ENCODE measurements at places on chromosomes 2 and 18. TPM values are rescaled to one million over a fixed set of nuclear protein-coding genes. Genes with fewer than 3 reads are reported as not detected.

- no peak for DNase-seq
These were observed 232.5 kb upstream of the SPRED2 start for GRCh38 chr2:65664931-65665330.

GRCh38 chr2:197879812-197880408, 75.5 kb downstream of the PLCL1 start:
- no peak for DNase-seq

GRCh38 chr18:12840382-12840781, 43.7 kb downstream of the PTPN2 start:
- DNase-seq: no peak

DNA sequence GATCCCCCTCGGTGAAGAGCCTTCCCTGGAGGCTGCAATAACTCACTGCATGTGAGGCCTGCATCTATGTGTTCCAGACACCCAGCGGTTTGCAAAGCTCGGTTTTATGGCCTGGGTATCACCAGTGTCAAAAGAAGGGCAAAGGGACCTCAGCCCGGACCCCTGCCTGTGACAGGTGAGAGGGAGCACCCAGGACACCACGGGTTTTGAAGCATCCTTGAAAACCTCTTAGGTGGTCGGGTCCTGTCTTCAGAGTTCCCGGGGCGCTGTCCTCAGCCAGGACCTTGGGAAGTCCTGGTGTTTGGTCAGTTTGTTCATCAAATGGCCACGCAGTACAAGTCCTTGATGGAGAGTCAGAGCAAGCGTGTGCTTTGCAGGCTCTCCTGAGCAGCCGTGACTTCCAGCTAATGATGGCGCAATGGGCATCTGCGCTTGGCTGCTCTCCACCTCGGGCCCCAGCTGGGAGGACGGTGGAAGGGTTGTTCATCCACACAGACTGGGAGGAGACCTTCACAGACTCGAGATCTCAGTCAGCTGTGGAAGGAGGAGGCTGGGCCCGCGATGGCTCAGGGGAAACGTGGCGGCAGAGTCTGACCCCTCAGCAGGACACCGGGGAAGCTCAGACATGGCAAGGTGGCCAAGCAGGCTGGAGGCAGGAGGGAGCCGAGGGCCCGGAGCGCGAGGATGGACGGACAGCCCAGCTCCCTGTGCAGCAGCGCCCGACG, 113.1 kb upstream of the GPC1 start:
- no peak for DNase-seq

GRCh38 chr18:44437603-44438002, 243.1 kb upstream of the SETBP1 start:
- no peak for DNase-seq

- DNase-seq: no peak
These were observed 6.9 kb upstream of the CTIF start for GRCh38 chr18:48531908-48532307.

DNA sequence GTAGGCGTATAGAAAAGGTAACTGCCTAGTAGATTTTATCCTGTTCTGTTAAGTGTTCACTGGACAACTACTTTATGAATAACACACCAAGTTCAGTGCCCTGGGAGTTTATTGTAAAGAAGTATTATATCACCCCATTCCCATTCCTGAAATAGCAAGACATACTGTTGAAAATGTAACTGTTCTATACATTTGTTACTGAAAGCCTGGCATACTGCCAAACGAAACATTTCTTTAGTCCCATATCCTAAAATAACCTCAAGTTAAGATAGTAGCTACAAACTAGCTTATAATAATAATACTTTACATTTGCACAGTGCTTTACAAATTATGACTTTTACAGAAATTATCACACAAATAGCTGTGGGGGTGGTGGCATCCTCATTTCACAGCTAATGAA, 25.1 kb downstream of the SPDYA start:
- DNase-seq: no peak

DNA sequence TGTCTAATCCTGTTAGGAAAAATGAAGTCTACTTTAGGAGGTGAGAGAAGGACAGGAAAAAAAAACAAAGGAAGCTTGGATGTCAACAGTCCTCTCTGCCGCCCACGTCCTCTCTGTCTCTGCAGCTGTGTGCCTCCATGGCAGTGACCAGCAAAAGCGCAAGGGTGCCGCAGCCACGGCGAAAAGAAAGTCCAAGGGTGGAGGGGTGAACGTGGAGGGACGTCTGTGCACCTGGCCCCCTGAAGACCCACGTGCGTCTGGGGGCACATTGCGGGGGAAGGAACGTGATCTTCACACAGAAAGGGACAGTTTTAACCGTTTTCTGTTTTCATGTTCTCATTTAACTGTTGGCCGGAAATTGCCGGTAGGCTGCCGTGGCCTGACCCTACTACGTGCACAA, 152.7 kb downstream of the MBP start:
- no peak for DNase-seq

GRCh38 chr18:56100090-56100722, 512.2 kb upstream of the TCF4 start:
- DNase-seq: no peak

GRCh38 chr18:29840089-29840488, 1202.5 kb downstream of the DSC3 start:
- DNase-seq: no peak

DNA sequence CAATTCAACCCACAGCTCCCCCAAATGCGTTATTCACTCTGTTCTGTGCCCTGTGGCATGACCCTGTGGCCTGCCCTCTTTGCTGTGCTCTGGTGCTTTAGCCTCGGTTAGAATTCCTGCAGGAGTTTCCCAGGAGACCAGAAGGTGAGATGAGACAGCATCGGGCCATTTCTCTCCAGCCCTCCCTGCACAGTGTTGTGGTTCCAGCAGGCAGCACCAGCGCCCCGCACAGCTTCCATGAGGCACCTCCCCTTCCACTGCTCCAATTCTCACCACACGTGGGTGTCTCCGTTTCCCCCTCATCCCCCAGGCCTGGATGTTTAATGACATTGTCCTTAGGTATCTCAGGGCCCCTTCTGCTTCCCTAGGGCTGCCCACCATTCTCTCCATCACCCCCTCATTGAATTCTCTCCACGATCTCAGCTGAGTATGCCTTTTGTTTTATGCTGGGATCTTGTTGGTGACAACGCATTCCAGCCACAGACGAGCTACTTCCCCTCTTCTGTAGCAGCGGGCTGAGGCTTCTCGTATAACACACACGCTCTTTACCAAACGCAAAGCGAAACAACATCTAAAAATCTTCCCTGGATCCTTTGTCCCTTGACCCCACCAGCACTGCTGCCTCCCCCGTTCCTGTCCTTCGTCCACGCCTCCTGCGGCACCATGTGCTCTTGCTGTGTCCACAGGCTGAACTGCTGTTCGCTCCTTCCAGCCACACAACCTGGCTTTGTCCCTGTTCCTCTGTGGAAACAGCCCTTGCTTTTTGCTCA, 35.1 kb downstream of the ACKR3 start:
- no peak for DNase-seq

- DNase-seq: no peak
These were observed 346.7 kb downstream of the SS18 start for GRCh38 chr18:25743646-25744151.

DNA sequence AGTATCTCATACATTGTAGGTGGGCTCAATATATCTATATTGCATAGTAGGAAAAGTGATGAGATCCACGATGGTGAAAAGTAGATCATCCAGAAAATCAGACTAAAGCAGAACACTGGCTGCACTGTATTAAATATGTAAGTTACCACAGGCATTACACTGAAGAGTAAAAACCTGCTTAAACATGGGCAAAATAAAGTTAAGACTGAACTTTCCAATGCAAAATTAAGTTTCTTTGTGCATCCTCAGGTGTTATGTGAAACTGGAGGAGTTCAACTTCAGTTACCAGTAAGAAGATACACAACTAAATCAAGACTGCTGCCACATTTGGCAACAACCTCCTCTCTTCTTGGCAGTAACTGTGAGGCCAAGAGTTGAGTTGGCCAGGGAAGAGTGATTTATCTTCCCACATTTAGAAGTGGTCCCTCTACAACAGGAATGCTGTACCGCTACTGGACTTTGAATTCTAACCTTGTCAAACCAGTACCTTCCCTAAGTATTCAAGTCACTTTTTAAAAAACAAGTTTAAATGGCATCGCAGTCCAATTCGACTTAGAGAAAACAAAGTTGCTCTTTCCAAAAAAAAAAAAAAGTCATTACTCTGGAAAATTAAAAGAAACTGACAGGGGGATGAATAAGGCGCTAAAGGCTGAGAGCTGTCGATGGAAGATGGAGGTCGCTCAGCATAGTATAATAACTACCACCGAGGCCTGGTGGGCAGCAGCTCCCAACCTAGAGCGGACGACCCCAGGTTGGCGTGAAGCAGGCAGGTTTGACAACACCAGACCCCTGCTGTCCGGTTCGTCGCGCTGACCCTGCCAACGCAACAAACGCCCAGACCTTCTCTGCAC, 1.1 kb downstream of the MAP4K3 start:
- DNase-seq: no peak

GRCh38 chr2:134310107-134311079, 56.5 kb downstream of the MGAT5 start:
- DNase-seq: no peak

DNA sequence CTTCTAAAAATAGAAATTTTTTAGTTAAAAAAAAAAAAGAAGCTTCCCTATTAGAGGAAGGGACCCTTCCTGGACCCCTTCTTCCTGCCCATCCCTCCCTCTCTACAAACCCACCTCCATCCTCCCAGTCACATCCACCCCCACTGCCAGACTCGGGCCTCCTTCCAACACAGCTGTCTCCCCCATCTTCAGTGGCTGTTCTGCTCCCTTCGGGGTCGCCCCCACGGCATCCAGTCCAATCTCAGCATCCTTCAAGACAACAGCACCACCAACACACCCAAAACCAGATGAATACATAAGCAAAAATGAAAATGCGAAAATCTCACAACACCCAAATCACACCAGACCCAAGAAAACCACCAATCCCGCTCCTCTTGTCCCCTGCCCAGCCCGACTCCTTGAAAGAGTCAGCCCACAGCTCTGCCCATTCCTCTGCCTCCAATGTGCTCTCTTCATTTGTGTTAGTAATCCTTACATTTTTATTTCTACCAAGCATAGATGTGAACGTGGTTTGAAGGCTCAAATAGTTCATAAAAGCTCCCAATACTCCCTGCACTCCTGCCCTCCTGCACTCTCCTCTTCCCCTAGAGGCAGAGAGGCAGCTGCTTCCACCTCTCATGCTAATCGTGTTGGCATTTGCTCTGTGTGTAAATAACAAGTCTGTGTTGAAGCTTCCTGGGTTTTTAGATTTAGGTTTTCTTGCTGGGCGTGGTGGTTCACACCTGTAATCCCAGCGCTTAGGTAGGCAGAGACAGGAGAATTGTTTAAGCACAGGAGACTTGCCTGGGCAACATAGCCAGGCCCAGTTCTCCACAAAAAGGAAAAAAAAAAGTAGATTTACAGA, 37.0 kb downstream of the MAL start:
- no peak for DNase-seq

DNA sequence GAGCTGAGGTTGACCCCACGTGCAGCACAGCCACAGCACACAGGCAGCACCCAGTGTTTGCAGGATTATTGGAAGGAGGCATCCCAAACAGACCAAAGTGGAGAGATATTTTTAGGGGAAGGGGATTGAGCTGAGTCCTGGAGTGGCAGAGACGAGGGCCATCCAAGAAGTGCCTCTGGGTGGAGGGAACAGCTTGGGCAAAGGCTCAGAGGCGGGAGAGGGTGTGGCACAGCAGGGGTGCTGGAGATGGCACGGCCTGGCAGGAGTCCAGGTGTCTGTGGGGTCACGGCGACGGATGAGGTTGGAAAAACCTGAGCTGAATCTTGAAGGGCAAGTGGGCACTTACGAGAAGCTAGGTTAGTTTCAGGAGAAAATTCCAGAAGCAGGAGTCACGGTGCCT, 60.6 kb downstream of the INHBB start:
- DNase-seq: no peak

GRCh38 chr2:62329797-62330196, 133.9 kb downstream of the B3GNT2 start:
- no peak for DNase-seq

- no peak for DNase-seq
These were observed 76.5 kb downstream of the LPIN1 start for GRCh38 chr2:11822746-11823451.

DNA sequence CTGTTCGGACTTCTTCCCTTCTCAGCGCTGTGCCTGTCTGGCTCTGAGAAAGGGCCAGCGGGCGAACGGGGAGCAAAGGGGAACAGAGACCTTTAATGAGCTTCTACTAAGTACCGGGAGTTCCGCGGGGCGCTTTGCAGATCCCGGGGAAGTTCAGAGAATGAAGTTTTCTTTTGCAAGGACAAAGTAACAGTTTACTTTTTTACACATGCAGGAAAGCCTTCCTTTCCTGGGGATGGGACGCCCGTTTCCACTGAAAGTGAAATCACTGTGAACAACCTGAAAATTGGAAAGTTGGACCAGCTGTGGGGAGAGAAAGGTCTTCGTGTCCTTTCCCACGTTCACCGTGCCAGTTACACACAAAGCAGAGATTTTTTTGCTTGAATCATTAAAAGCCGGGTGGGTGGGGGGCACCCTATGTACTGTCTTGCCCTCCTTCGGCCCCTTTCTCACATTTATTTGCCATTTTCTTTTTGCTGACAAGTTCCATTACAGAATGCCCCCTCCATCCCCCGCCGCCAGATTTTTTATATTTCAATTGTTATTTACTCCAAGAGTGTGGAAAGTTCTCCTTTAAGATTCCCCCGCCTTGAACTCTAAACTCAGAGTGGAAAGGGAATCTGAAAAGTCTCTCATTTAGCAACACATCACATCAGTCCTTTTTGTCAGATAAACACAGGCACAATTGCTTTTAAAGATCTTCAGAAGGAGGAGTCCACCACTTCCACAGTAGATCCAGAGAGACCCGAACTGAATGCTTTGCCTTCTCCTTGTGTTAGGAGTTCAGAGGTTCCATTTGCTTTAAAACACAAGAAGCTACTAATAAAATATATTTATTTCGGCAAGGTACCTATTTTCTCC, 1.1 kb upstream of the FN1 start:
- no peak for DNase-seq

- no peak for DNase-seq
These were observed 338.0 kb upstream of the GYPC start for GRCh38 chr2:126317790-126318431.

GRCh38 chr2:85649201-85650190, 18.5 kb downstream of the SFTPB start:
- no peak for DNase-seq

Gene ADGRF3
- total RNA-seq: 2.7 TPM

Gene MDH1B
- 0.29 TPM for total RNA-seq

Gene PMAIP1
- total RNA-seq: 5.8 TPM

Gene DPYSL5
- total RNA-seq: not detected

Gene UBXN4
- total RNA-seq: 145 TPM

Gene DAW1
- total RNA-seq: not detected

Gene ATP6V1B1
- not detected for total RNA-seq

Gene CFAP221
- not detected for total RNA-seq

Gene UGT1A3
- total RNA-seq: not detected

Gene UCN
- 4.6 TPM for total RNA-seq

Gene PDIA6
- 165 TPM for total RNA-seq

Gene EGR4
- total RNA-seq: 0.15 TPM

Gene ERBB4
- total RNA-seq: not detected

Gene MYOM1
- 2.6 TPM for total RNA-seq

Gene MC2R
- not detected for total RNA-seq

Gene GNAL
- 0.94 TPM for total RNA-seq

Measured in naive thymus-derived CD4-positive, alpha-beta T cell (primary cell).